ENCODE measurements at places on chromosomes 4 and X.

DNA sequence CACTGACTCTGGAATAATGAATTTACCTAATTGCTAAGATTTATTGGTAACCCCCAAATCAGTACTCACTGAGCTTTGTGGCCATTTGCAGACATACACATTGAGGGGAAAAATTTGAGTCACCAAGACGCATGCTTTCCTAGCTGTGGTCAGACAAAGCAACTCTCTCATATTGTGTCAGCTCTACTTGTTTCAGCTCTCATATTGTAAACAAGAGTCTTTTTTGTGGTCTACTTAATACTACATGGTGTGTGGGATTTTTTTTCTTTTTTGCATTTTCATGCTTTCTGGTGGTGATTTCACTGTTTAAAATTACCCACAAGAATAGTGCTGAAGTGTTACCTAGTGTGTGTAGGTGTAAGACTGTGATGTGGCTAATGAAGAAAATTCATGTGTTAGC lies 428.2 kb upstream of the GALNT7 start:
- DNase-seq, result no peak

- no peak for DNase-seq
Observed at GRCh38 chr4:56655209-56655626, 25.9 kb downstream of the HOPX start.

DNA sequence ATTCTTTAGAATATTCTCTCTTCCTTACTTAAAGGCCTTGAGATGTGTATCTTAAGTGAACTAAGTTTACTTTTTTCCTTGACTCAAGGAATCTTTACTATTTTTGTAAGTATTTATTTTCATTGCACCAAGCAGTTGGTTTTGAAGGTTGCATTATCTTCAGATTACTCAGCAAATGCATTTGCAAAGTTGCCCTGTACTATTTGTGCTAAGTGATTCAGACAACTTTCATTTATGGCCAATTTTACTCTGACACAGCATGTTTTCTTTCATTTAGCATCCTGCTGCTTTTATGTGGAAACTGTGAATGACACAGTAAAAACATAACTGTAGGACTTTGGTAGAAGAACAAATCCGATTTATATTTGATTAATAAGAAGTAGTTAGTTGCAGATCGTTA lies 191.0 kb downstream of the CCSER1 start:
- DNase-seq, result no peak

DNA sequence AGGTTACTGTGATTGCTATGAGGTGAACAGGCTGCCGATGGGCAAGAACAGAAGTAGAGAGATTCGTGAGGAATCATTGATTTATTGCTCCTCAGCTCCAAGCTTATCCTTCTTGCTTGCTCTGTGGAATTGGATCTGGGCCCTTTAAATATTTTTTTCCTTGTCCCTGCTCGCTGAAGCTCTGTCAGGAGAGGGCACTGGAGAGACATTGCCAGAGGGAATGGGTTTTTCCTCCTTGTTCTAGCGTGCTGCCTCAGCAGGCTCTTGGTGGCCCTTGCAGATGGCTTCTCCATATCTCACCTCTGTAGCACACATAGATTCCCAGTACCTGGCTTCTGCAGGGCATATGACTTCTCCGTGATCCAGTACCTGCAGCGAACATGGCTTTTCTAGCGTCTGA lies 67.4 kb downstream of the CNGA2 start:
- no peak for DNase-seq

DNA sequence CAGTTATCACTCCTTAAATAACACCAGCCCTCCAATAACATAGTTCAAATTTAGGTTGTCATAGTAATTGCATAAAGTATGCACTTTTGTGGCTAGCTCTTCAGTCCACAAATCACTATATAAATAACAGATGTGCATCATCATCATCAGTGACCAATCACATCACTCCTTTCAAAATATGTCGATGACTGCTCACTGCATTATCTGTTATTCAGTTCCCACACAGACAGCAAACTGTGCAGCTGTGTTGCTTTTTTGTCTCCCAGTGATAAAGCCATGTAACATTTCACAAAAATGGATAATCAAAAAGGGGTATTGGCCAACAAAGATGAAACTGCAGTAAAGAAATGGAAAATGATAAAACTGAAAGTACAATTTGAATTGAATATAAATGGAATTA lies 205.4 kb downstream of the DCLK2 start:
- DNase-seq, result no peak
